ENCODE measurements at places on chromosomes 4 and X.
A peak's percentile ranks its signal among the peaks of the same experiment; 100 is the strongest.

DNA sequence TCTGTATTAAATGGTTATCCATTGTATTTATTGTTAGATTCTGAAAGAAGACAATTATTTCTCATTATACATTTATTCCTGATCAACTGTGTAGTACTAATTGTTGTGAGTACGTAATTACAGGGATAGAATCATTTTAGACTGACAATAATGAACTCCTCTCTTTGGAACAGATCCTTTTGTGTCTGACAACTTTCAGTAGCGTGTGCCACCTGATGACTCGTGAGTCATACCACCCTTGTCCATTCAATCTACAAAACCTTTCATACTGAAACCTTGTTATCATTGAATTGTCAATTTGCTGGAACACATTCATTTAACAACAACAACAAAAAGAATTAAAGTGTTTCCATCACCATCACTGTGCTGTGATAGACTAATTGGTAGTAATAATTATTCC is 602.7 kb upstream of the PCDH7 start:
- no peak for DNase-seq

DNA sequence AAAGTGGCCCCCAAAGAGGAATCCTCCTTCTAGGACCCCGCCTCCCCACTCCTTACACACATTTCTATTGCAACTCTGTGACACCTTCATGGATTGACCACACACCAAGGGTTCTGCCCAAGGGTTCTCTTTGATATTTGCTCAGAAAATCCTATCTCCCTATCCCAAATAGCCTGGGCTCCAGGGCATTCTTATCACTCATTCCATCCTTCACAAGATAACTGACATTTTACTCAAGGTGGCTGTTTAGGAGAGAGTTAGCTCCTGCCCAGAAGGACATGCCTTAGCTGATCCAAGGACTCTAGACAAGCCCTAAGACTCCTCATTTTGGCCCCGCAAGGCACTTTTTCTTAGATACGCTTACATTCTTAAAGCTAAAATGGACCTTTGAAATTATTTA is 47.4 kb downstream of the ATXN3L start:
- DNase-seq = no peak

DNA sequence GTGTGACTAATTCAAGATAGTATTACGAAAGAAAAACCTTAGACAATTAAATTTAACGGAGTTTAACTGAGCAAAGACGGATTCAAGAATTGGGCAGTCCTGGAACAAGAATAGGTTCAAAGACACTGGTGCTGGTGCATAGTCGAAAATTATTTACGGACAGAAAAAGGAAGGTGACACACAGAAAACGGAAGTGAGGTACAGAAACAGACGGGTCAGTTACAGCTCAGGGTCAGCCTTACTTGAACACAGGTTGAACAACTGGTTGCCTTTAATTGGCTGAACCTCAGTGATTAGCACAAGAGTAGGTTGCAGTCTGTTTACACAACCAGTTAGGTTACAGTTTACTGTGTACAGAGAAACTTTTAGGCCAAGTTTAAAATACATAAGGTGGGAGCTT is 31.5 kb downstream of the KLHL8 start:
- no peak for DNase-seq

- DNase-seq = no peak
These were observed 28.7 kb downstream of the RAB28 start for GRCh38 chr4:13455411-13455810.

GRCh38 chrX:103791228-103791627 is 14.6 kb downstream of the PLP1 start:
- no peak for DNase-seq

GRCh38 chrX:55919367-55920221 is 202.0 kb downstream of the RRAGB start:
- no peak for DNase-seq

DNA sequence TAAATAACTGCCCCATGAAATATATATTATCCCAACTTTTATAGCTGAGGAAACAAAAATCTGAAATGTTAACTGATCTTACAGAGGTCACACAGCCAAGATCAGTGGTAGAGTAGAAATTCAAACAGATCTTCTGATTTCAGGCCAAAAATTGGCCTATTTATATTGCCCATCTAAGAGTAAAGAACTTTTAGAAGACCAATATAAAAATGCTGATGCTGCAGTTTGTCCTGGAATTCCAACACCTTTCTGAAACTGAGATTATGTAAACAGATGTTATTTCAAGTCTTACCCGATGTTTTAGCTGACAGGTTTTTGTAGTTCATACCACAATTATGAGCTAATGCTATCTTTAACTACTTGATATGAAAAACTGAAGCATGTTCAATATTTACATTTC is 51.1 kb downstream of the SPANXN3 start:
- no peak for DNase-seq

- DNase-seq = no peak
These were observed 66.0 kb downstream of the ATG4A start for GRCh38 chrX:108157628-108158027.

GRCh38 chr4:173538148-173538908 is 8.3 kb upstream of the HAND2 start:
- DNase-seq = peak; percentile 54

DNA sequence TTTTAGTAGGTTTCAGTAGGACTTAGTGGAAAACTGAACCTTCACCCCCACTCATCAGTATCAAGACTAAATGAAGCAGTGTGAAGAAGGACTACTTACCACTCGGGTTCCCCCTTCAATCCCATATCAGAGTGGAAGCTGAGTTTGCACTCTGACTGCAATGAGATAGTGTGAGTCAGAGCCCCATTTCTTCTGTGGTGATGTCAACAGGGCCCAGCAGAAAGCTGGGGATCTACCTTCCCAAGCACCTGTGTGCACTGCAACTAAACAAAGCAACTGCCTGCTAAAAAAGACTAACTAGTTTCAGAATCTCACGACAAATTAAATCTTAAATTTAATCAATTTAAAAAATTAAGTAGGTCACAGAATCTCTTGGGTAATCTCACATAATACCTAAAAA is 1837.0 kb upstream of the PCDH7 start:
- DNase-seq = no peak

- DNase-seq = no peak
These were observed 112.9 kb upstream of the VCX start for GRCh38 chrX:7730071-7730470.

DNA sequence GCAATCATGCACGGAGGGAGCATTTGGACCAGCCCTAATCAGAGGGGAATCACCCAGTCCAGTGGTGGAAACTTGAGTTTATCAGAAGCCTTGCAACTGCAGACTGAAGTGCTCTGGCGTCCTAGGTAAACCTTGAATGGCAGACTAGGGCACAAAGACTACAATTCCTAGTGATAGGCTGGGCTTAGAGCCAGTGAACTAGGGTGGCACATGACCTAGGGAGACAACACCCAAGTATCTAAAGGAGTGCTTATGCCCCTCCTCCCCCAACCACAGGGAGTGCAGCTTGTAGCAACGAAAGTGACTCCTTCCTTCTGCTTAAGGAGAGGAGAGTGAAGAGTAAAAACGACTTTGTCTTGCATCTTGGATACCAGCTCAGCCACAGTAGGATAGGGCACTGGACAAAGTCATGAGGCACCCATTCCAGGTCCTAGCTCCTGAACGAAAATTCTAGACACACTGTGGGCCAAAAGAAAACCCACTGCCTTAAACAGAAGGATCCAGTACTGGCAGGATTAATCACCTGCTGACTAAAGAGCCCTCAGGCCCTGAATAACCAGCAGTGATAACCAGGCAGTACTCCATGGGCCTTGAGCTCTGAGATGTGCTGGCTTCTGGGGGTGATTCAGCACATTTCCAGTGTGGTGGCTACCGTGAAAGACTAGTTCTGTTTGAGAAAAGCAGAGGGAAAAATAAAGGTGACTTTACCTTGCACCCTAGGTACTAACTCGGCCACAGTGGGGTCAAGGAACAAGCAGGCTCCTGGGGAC is 58.7 kb upstream of the STARD8 start:
- no peak for DNase-seq
